ENCODE measurements at places on chromosomes 7 and 10. TPM values are rescaled to one million over a fixed set of nuclear protein-coding genes. Genes with fewer than 3 reads are reported as not detected.

The ASAH2 gene
- total RNA-seq: 3.0 TPM

The PAPOLB gene
- not detected for total RNA-seq

The IL2RA gene
- not detected for total RNA-seq

The PRPS1L1 gene
- total RNA-seq: not detected

The MCM7 gene
- 387 TPM for total RNA-seq

The LRRTM3 gene
- not detected for total RNA-seq

The SFRP4 gene
- total RNA-seq: 0.03 TPM

The DCLRE1C gene
- 10.4 TPM for total RNA-seq

The TMEM236 gene
- not detected for total RNA-seq

The TRPV5 gene
- total RNA-seq: not detected

The ITGB8 gene
- total RNA-seq: 1.2 TPM

The CHAT gene
- total RNA-seq: not detected

The PTPRE gene
- total RNA-seq: 24.6 TPM

The RHOBTB1 gene
- total RNA-seq: 5.9 TPM

The SLC16A9 gene
- total RNA-seq: 0.73 TPM

The LIPK gene
- total RNA-seq: not detected

The TBC1D12 gene
- 4.6 TPM for total RNA-seq

The RAPGEF5 gene
- total RNA-seq: 0.84 TPM

The ZNF467 gene
- total RNA-seq: 2.4 TPM

The BMPER gene
- 3.8 TPM for total RNA-seq

The SEMA3D gene
- 1.5 TPM for total RNA-seq

The ACSM6 gene
- total RNA-seq: not detected

The PARD3 gene
- 55.3 TPM for total RNA-seq

The UPF2 gene
- total RNA-seq: 13.9 TPM

The MUC3A gene
- not detected for total RNA-seq

The H2BK1 gene
- not detected for total RNA-seq

The SNCG gene
- 3.9 TPM for total RNA-seq

The INHBA gene
- total RNA-seq: 1.7 TPM

The MEOX2 gene
- total RNA-seq: not detected

The MNX1 gene
- not detected for total RNA-seq

The LRRC61 gene
- not detected for total RNA-seq

The CTAGE8 gene
- not detected for total RNA-seq

The LIPF gene
- total RNA-seq: not detected

The OR2A42 gene
- not detected for total RNA-seq

The NODAL gene
- 0.37 TPM for total RNA-seq
